NCI-H1436 treated with DMSO at 0.1 percent for 48 hours (cell line): ENCODE measurements at places on chromosomes 2 and 18.

DNA sequence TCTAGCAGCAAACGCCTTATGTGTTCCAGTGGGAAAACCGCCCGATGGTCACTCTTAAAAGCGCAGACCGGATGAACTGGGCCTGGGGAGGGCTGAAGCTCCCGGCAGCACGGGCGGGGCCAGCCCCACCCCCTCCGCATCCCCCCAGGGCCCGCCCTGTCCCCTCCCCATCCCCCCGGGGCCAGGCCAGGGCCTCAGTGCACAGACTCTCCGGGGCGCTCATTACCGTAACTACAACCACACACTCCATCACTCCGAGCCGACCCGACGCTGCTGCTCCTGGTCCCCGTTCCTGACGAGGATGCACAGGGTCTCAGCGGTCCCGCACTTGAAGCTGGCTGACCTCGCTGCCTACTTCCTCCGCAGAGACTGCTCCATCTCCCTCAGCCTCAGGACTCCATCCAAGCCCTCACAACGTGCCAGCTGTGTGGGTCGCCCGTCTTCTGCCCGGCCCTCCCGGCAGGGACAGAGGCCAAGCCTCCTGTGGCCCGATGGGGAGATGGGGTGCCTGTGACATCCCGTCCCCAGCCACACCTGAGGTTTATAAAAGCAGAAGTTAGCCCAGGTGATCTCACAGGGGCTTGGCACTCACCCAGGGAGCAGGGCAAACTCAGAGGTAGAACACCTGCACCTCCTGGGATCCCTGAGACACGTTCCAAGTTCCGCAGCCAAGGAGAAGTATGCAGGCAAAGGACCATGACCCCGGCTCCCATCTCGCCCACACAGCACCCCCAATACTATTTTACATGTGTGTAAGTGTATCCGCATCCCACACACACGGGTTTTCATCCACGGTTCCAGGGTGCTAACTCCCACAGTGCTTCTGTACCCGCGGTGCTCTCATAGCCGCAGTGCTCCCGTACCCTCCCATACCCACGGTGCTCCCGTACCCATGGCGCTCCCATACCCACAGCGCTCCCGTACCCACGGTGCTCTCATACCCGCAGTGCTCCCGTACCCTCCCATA, 36.0 kb downstream of the SLC66A2 start:
- DNase-seq = no peak

DNA sequence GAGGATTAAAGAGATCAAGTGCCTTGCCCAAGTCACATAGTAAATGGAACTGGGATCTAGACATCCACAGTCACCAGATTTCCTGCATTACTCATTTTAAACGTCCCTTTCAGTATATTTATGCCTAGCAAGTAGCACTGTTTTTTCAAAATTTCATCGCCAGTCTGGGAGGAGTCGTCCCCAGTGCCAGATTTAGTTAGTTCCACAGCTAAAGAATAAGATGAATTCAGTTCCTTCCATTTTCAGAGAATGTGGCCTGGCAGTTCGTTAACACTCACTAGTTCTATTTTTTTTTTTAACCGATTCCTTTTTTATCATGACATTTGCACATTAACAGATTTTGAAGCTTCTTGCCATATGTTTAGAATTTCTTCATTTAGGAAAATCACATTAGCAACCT, 11.2 kb downstream of the GRP start:
- DNase-seq = no peak

GRCh38 chr18:51300912-51301311, 103.4 kb upstream of the MEX3C start:
- no peak for DNase-seq

DNA sequence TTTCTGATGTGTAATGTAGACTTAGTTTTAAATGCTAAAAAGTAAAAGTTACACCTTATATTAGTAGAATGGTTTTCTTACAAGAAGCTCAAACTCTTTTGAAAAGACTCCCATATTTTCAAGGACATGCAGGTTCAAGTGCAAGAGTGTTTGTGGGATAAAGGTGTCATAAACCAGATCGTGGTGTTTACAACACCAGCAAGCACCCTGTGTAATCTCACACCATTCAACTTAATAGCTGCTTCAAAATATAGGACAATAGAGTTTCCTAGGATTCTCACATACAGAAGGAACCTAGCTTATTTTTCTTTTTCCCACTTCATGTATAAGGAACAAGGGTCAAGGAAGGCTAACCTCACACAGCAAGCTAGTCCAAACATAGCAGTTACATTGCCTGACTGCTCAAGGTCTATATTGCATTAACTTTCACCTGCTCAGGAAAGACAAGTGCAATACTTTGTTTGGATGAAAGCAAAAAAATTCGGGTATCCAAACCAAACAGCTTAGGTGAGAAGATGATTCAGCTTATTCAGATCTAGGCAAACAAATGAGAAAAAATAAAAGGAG, 172.3 kb downstream of the IKZF2 start:
- DNase-seq = no peak

GRCh38 chr2:1377473-1377872, 35.8 kb upstream of the TPO start:
- no peak for DNase-seq

DNA sequence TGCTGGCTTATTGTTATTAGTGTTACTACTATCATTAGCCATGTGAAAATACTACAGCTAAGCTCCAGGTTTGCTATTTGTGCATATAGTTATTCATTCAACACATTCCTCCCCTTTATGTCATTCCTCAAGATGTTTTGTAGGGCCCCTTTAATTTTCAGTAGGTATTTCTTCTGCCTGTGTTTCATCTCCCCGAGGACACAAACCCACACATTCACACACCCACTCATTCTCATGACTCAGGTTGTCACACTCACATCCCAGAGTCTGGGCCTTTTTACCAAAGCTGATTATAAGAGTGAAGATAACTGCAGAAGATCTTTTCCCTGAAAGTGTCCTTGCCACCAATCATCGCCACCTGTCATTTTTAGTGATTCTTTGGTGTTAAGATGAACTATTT, 68.6 kb upstream of the SPOPL start:
- DNase-seq = no peak

GRCh38 chr2:187324631-187325030, 123.4 kb downstream of the CALCRL start:
- DNase-seq = no peak

DNA sequence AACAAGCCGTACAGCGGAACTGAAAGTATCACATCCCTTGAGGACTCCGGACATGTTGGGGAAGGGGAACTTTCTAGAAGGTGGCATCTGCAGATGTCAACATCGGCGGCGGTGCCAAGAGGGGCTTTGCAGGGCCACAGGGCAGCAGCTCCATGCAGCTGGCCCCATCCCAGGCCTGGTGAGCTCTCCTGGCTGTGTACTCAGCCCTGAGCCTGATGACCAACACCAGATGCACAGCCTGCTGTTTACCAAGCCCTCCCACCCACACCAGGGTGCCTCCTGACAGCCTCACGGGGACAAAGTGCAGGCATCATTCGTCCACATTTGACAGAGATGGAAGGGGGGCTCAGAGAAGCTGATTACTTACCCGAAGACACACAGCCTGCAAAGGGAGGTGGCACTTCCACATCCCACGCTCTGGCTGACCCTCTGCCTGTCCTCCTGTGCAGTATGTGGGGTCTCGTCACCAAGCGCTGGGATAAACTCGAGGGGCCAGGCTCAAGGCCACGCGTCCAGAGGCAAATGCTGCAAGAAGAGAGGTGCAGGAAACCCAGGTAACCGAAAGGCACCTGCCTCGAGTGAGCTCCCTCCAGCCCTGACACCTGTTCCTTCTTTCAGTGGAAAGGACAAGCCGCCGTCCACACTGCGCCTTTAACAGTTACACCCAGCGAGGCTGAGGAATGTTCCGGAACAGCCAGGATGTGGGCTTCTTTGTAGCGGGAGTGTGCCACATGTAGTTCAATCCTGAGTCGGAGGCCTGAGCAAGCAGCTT, 69.0 kb upstream of the ASAP2 start:
- DNase-seq = no peak

DNA sequence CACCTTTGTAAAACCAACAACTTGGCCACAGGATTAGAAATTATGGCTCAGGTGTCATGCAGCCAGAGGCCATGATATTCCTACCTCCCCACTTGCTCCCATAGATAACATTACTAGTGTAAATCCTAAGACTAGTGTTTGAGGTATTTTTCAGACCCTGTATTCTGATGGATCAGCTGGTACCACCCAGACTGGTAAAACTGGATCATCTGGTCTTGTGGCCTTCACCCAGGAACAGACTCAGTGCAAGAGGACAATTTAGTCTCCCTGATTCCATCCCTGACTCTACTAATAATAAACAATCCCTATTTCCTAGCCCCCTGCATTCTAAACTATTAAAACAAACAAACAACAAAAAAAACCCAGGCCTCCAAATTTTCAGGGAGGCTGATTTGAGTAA, 121.0 kb downstream of the ALPK2 start:
- DNase-seq = no peak

- no peak for DNase-seq
These were observed 38.9 kb upstream of the FHL2 start for GRCh38 chr2:105437708-105438103.
